Lower leg skin (tissue), 4 donors: ENCODE measurements at places on chromosomes 2 and 18.

GRCh38 chr2:101762451-101763171 lies 65.1 kb downstream of the MAP4K4 start:
- no peak for DNase-seq

DNA sequence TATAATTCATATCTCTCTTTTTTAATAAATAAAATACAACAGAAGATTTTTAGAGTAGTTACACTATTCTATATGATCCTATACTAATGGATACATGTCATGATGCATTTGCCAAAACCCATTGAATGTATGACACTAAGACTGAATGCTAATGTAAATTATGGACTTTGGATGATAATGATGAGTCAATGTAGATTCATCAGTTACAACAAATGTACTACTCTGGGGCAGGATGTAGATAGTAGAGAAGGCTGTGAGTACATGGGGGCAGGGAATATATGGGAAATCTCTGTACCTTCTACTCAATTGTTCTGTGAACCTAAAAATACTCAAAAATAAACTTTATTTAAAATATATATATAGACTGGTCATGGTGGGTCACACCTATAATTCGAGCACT lies 45.6 kb upstream of the NEDD4L start:
- no peak for DNase-seq

DNA sequence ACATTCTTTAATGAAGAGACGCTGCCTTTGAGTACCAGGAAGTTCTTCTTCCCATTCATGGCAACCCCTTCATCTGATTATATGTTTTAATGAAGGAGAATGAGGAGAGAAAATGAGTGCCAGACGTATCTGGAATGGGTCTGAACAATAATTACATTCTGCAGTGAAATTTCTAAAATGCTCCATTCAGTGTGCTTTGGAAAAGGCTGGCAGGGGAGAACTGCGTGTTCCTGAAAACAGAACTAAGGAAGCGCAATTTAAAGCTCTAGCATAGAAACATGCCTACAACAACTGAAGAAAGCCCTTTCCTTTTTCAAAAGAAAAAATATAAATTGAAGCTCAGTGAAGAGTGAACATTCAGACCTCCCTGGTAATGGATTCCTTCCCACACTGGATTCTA lies 58.8 kb downstream of the BOD1L2 start:
- DNase-seq, result no peak

- DNase-seq, result no peak
Measured at GRCh38 chr18:551404-552061, 28.6 kb upstream of the CETN1 start.

DNA sequence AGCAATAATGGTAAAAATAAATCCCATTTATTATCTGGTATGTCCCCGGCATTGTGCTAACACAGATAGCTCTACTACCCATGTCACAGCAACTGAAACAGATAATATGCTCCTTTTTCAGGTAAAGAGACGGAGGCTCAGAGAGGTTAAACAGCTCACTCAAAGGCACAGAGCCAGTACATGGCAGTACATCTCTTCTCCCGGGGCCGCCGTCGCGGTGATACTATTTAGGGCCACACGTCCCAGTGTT lies 693 bp upstream of the PDK1 start:
- DNase-seq, result no peak
